ENCODE measurements at places on chromosomes 6 and 20.

- no peak for DNase-seq
Measured at GRCh38 chr20:61251529-61252393, at the start of gene CDH4. Gene CDH4 (plus strand): TSS chr20:61252261.

DNA sequence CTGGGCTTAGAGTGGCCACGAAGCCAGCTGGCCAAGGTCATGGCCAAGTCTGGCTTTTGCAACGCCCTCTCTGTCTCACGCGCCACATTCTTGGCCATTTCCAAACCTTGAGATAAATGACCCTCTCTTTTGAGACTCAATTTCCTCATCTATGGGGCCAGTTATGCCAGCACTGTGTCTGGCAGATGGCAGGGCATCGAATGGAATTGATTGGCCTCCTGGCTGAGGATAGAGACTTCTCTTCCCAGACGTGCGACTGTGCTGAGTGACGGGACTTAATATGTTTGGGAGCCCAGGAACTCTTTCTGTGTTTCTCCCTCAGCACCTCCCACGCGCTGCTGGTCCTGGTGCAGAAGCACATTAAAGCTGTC, 7.6 kb downstream of the BPIFB2 start:
- no peak for DNase-seq

DNA sequence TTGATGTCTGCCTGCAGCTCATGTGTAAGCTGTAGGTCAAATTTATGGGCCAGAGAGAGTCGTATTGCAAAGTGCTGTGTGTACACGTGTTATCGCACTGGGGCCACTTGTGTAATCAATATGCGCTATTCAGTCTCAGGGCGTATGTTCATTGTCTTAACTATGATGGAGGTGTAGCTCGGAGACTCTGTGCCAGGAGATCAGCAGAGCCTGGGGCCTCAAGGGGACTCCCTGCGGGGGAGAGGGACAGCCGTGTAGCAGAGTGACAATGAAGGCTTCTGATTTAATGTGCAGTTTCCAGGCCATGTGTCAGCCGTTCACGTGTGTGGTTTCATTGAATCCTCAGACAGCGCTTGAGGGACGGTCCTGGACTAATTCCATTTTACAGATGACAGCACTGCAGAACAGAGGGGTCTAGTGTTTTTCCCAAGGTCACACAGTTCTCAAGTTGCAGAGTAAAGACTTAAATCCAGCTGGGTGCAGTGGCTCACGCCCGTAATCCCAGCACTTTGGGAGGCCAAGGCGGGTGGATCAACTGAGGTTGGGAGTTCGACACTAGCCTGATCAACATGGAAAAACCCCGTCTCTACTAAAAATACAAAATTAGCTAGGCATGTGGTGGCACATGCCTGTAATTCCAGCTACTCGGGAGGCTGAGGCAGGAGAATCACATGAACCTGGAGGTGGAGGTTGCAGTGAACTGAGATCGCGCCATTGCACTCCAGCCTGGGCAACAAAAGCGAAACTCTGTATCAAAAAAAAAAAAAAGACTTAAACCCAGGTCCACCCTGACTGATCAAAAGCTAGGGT, 242.5 kb downstream of the PREX1 start:
- DNase-seq: peak; percentile 78

- no peak for DNase-seq
Measured at GRCh38 chr6:38091613-38092012, 272.1 kb downstream of the ZFAND3 start.

DNA sequence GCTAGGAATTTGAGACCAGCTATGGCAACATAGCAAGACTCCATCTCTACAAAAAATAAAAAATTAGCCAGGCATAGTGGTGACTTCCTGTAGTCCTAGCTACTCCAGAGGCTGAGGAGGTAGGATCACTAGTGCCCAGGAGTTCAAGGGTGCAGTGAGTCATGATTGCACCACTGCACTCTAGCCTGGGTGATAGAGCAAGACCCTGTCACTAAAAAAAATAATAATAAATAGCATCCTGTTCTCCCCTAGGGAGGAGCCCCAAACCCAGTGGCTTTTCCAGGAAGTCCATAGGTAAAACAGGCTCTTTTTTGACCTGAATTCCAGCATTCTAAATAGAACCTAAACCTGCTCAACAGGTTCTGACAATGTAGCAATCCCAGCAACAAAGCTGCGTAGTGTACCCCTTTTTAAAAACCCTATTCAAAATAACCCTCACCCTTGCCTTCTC, 192.0 kb downstream of the ALDH8A1 start:
- DNase-seq: no peak

DNA sequence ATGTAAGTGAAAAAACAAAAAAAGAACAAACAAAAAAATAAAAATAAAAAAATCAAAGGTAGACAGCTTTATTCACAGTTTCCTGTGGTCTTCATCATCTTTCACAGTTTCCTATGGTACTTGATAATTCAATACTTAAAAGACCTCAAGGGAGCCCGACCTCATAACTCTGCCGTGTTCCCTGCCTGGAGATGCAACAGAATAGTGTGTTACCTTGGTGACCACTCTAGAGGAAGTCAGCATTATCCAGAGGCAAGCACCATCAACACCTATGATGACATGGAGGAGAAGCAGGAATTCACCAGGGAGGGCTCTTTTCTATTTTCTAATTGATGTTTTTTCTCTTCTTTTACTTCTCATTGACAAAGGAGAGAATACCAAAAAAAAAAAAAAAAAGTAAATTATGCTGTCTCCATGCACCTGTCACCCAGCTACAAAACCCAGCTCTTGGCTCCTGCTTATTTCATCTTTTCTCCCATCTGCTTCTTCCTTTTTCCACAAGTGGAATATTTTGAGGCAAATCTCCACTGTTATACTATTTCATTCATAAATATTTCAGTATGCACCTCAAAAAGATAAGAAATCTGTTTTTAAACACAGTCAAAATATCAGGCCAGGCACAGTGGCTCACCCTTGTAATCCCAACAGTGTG, 95.8 kb upstream of the STXBP5 start:
- peak; percentile 37 for DNase-seq

DNA sequence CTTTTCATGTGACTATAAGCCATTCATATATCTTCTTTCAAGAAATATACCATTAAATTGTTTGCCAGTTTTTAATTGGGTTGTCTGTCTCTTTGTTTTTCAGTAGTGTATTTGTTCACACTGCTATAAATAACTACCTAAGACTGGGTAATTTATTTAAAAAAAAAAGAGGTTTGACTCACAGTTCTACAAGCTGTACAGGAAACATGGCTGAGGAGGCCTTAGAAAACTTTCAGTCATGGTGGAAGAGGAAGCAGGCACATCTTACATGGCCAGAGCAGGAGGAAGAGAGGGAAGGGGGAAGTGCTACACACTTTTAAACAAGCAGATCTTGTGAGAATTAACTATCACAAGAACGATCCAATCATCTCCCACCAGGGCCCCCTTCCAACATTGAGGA, 255.3 kb downstream of the EPM2A start:
- DNase-seq: no peak

DNA sequence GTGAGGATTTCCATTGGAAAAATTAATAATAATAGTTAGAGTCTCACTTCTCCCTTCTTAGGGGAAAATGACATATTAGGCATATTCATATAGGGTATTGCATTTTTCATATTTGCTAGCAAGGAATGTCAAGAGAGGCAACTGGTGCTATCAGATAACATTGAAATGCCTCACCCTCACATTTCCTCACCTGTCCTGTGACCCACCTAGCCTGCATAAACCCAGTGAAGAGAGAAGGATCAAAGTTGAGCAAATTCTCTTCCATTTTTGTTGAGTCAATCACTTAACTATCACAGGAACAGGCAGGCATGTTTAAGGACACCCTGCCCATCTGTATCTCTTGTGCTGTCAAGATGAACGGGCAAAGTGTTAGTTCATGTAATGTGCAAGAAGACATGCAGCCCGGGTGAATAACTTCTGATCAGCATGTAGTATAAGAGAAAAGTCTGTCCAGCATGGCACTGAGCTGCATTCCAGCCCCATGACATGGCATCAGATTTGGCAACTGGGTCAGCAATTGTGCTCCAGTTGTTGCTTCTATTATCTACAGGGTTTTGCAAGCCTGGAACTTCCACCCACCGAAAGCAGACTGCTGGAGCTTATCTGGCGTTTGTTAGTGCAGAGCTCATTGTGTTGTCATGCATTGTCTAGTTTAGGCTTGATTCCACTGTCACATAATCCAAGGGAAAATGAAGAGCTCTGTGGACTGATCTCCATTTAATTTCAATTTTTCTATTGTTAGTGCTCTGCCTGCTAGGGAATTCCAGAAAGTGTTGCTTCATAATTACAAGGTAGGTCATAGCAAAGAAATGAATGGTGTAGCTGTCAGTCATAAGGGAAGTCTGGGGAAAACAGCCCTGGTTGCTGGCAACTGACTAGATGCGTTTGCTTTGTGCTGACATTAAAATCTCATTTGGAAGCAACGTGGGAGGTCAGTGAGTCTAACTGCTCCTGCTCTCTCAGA, 138.4 kb upstream of the TNFAIP3 start:
- no peak for DNase-seq

DNA sequence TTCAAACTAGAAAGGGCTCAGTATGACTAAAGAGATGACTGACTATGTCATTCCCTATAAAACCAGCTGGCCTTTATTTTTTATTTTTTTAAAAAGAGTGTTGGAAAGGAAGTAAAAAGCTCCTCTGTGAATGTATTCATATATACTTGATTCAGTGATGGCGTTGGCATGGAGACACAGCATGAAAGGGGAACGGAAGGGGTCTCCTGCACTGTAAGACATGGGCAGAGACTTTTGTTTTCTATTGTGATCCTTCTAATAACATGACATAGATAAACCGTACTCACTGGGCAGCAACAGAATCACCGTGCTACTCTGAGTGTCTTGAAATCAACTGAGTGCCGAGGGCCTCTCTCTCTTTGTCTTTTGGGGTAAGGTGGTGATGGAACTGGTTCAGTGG, 228.1 kb upstream of the RIN2 start:
- no peak for DNase-seq

- DNase-seq: no peak
Measured at GRCh38 chr6:36843170-36843569, 3.9 kb upstream of the CPNE5 start.

- DNase-seq: no peak
Measured at GRCh38 chr6:127198549-127198948, 68.1 kb upstream of the RNF146 start.

- DNase-seq: no peak
Measured at GRCh38 chr6:4935486-4935885, 68.4 kb downstream of the RPP40 start.

DNA sequence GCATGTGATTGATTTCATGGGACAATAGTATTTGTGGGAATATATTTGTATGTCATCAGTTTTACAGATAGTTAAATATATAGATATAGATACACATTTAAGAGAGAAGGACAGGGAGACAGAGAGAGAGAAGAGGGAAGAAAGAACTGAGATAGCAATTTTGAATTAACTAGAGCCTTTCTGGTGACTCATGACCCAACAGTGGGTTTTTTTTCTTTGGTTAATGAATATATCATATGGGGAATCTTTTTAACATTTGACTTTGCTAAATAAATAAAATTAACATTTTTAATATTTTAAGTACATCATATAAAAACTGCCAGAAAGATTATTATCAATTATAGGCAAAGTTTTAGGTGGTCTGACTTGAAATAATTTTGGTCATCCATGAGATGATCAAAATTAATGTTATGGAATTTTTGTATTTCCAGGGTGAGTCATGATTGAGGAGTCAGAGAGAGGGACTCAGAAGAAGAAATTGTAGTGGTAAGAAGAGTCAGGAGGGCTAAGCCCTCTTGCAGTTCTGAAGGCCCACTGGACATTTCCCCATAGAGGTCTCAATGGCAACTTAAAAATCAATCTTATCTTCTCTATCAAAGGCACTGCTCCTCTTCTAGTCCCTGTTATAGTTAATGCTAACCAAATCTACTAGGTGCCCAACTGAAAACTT, 508.1 kb upstream of the MAP3K7 start:
- no peak for DNase-seq

- DNase-seq: no peak
Measured at GRCh38 chr6:1190366-1190765, 121.5 kb upstream of the FOXQ1 start.

GRCh38 chr6:27770724-27771123, 141.5 kb downstream of the OR2B2 start:
- DNase-seq: no peak

DNA sequence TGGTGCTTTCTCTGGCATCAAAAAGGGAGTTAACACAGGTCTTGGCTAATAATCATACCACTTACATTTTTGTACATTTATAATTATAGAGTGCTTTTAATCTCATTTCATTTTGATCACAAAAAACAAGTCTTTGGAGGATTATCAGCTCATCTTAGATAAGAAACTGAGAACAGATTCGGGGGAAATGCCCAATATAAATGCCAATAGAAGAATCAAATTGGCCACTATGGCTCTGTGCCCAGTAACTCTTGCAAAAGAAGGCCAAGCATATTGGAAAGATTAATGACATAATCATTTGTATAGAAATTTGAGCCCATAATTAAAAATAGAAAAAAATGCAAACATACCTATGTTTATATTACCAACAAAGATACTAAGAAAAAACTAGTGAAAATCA, 42.5 kb downstream of the IPCEF1 start:
- no peak for DNase-seq
